ENCODE measurements at places on chromosomes 5 and 9.

DNA sequence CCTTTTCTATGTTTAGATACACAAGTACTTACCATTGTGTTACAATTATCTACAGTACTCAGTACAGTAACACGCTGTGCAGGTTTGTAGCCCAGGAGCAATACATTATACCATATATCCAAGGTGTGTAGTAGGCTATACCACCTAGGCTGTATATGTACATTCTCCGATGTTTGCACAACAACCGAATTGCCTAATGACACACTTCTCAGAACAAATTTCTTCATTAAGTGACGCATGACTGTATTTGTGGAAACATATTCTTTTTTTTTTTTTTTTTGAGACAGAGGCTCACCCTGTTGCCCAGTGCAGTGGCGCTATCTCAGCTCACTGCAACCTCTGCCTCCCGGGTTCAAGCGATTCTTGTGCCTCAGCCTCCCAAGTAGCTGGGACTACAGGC is 4.0 kb upstream of the RAD23B start:
- DNase-seq: no peak

DNA sequence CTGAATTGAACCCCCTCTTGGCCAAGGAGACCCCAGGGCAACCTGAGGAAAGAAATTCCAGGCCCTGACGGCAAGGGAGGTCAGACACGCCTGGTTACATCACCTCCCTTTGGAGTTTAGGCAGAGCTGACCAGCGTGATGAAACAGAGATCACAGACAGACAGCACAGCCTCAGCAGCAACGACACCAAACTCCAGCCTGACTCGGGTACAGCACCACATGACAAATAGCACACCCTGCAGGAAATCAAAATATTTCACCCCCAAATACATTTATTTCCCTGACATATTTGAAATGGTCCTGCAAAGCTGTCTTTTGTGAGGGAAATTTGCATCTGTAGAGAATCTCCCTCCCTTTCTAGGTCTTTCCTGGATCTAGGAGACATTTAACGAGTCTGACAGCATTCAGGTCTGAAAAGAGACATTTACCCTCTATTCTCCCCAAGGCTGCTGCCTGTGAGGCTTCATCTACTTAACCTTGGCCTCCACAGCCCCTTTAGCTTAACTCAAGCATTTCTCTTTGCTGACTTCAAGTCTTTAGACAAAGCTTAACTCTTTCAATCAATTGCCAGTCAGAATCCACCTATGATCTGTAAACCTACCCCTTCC is 2.6 kb downstream of the QSOX2 start:
- no peak for DNase-seq

DNA sequence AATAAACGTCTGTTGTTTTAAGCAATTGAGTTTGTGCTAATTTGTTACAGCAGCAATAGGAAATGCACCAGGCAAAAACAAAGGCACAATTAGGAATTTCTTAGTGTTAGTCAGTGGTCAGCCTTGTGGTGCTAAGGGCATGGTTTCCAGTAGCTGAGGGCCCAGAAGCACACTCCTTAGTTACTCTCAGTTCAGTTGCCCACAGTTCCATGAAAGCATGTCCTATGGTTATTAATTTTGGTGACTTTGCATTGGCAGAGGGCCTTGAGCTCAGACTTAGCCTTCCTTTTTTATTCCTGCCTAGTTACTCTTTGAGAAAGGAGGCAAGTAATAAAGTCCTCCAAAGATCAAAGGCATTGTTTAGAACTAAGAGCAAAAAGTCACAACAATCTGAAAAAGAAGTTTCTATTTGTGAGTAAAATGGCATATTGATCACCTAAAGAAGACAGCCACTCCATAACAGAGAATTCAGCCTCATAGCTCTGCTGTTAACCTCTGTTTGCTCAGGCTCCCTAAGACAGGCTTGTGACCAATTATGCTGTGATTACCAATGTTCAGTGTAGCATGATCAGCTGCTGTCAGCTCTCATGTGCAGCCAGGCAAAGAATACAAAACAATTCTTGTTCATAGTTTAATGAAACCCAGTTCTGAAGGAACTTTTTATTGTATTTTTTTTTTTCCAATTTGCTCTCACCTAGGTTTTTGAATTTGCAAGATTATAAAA is 57.0 kb upstream of the MROH2B start:
- no peak for DNase-seq

- DNase-seq: no peak
These were observed 75.8 kb downstream of the ADAMTSL1 start for GRCh38 chr9:18549772-18550171.

GRCh38 chr9:20744036-20744630 is 60.1 kb downstream of the FOCAD start:
- DNase-seq: no peak

DNA sequence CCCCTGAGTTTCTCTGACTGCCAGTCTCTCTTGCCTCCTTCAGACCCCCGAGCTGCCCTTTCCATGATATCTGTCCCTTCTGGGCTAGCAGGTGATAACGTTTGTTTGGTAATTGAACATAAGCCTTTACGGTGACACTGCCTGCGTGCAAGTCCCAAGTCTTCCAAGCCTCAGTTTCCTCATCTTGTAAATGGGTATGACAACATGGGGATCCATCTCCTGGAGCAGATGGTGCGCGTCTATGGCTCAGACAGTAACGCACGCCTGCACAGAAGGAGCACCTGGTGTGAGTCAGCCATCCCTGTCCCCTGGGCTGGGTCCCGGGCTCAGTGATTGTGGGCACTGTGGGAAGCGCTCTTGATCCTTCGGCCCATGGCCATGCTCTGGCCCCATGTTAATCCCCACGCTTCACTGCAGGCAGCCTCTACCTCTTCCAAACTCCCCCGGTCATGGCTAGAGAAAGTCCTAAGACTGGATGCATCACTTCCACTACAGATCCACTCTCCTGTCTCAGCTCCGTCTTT is 85.8 kb downstream of the DAP start:
- no peak for DNase-seq

DNA sequence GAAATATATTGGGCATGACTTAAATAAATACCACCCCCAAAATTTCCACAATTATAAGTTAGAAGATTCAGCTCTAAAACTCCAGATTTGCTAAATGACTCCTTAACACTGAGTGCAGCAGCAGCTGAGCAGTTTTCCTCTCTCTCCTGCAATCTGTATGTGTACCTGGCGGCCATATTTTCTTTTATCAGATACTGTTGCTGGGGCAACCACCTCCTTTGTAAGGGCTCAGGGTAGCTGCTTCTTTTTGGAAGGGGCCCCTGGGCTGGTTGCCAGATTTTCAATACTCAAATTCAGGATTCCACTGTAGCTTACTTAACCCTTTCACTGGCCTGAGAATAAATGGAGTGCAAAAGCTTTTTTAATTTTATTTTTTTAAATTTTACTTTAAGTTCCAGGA is 197.0 kb downstream of the TAF11L14 start:
- DNase-seq: no peak

- DNase-seq: no peak
These were observed 99.3 kb downstream of the SLC24A2 start for GRCh38 chr9:19689328-19690101.

- no peak for DNase-seq
These were observed 110.5 kb upstream of the CDKN2B start for GRCh38 chr9:22119522-22120158.

- DNase-seq: no peak
These were observed 236.9 kb downstream of the ARRDC3 start for GRCh38 chr5:91146230-91146629.

DNA sequence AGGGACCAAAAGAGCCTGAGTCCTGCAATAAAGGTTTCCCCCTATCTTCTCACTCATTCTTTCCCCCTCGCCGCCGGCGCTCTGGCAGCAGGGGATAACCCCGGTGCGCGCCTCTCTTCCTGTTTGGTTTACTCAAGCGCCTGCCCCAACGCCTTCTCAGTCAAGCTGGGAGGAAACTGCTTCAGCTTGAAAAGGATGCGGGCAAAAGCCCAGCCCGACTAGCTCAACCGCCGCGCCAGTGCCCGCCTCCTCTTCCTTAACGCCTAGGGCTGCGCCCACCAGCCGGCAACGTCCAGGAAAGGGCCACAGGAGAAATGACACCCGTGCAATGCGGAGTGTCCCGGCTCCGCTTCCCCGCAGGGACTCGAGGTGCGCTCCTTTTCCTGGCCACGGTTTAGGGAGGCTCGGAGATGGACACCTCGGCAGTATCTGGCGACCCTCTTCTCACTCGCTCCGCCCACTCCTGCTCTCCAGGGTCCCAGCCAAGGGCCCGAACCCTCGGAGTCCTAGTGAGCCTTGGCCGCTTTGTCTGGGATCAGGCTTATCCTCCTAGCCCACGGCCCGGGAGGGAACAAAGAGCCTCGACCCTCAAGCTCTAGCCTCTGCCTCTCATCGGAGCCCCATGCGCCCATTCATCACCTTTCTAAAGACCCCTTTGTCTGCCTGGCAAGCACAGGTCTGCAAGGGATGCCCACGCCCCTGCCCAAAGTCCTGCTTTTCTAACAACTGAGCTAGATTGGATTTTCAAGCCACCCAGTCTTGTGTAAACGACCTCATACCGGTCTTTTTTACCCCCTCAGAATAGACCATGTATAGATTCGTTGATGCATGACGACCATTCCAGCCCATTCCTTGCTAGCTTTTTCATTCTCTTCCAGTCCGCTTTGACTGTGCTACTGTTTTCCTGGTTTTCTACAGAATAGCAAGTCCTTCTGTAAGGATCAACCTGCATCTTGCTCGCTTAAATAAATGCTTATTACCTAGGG is 2.0 kb downstream of the ST8SIA4 start:
- no peak for DNase-seq

- DNase-seq: no peak
These were observed 17.4 kb downstream of the TMOD1 start for GRCh38 chr9:97518909-97519307.

- peak; percentile 41 for DNase-seq
These were observed 27.7 kb downstream of the LHX6 start for GRCh38 chr9:122200960-122201595.

GRCh38 chr9:70901013-70901412 is 220.4 kb downstream of the TRPM3 start:
- no peak for DNase-seq

GRCh38 chr9:126521089-126521488 is 92.6 kb upstream of the LMX1B start:
- DNase-seq: no peak

DNA sequence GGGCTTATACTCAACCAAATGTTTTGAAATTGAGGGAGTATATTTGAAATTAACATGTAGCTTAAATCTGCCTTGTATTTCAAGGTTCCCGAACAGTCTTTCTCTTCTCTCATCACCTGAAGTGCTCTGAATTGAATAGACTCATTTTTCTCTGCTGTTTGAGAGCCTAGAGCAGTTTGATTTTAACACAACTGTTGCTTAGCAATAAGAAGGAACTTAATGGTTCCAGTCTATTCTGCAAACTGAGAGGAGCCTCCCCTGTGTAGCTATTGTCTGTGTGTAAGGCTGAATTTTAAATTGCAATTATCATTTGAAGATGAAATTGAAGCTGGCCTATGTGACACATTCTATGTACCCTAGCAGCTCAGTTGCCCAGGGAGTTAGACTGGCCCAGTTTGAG is 87.1 kb upstream of the CKMT2 start:
- DNase-seq: no peak

DNA sequence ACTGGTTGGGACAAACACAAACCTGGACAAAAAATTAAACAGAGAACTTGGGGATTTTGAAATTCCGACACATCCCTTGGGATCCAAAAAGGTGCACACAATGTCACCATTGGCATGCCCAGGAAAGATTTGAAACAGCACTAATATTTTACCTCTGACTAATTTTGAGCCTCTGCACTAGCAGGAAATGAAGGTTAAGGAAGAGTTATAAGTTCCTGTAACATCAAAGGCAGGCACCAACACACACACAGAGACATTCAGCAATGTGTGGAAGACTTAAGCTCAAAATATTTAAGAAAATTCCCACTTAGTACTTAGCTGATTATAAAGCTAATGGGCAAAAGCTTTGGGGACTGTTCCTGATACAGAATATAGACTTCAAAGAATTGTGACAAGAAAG is 247.0 kb downstream of the CDH9 start:
- DNase-seq: no peak

DNA sequence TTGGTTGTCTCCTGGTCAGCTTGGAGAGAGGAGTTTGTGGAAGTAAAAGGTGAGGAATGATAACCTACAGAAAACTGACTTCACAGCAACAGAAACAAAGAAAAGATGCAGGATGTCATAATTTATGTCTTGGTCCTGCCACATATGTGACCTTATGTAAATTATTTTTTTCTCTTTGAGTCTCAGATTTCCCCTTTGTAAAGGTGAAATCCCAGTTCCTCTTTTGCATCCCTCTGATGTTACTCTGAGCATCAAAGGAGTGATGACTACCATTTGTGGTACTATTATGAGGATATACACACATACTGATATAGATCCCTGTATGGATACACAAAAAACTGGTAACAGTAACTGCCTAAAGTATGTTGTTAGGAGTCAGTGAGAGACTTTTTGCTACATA is 1.4 kb upstream of the THG1L start:
- DNase-seq: no peak

All from hindlimb muscle (tissue), 1 donor.